ENCODE measurements at places on chromosomes 16 and 17.

DNA sequence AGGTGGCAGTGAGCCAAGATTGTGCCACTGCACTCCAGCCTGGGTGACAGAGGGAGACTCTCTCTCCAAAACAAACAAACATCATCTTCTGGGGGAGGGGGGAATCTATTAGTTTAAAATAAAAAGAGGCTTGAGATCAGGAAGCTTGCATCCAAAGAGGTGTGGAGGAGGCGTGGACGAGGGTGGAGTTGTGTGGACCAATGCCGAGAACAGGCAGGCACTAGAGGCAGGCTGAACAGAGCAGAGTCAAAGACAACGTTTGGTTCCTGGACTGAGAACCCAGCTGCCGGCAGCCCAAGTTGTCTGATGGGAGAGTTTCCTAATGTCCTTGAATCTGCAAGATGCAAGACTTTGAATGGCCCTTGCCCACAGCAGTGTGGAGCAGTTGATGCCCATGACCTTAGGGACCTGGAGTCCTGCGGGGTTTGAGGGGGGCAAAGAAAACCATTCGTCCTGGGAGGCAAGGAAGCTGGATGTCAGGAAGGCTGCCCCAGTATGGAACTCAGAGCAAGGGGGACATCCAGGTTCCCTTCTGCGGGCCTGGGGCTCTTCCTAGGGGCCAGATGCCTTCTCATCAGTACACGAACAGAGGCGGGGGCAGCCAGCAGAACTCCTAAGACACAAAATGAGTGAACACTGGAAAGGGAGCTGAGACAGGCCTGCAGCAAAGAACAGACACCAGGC, 9.2 kb downstream of the TBC1D16 start:
- DNase-seq, result no peak

GRCh38 chr16:983044-984030, 1.8 kb downstream of the SOX8 start:
- DNase-seq, result no peak

- DNase-seq, result no peak
These were observed 10.1 kb downstream of the IRF8 start for GRCh38 chr16:85908889-85909589.

DNA sequence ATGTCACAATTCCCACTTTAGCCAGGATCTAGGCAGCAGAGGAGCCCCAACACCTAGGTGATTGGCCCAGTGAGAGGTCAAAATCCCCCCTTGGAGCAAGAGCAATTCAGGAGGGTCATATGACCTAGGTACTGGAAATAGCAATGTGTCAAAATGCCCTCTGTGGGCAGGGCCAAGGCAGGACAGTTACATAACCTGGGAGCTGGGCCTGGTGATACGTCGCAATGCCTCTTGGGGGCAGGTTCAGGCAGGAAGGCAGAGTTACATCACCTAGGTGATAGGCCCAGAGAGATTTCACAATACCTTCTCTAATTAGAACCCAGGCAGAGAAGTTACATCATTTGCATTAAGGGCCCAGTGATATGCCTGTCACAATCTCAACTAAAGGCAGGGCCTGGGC, 1906.3 kb downstream of the TP53TG3F start:
- DNase-seq, result no peak

GRCh38 chr16:1107141-1107540, 11.1 kb upstream of the C1QTNF8 start:
- DNase-seq, result no peak

DNA sequence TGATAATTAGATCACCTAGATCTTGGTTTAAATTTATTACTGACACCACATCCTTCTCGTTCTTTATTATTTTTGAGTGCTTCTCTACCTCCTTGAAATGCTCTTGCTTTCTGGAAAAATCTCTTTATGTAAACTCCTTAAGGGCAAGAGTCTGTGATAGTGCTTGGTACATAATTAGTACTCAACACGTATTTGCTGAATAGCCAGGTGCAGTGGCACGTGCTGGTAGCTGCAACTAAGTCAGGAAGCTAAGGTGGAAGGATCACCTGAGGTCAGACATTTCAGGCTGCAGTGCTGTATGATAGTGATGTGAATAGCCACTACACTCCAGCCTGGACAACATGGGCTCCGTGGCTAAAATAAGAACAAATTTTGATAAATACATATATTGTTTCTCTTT, 63.0 kb downstream of the PPM1E start:
- DNase-seq, result no peak

DNA sequence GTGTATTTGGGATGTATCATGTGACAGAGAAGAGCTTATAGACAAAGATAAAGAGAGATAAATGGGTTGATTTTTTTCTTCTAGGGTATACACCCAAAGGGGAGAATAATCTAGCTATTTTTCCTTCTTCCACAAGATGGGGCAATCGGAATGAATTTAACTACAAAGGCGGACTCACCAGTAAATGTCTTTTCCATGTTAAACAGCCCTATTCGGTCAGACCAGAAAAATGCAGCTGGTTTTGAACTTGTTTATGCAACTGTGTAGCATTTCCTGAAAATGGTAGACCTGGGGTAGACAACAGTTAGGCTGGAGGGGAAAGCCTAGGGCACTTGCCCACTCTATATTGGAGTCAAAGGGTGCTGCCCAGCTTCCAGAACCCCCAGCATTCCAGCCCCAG, 477.1 kb downstream of the TOX3 start:
- DNase-seq, result peak; percentile 16

Measured in HuH-7.5 (cell line).